T1000 (cell line): ENCODE measurements at places on chromosomes 5 and 9.

DNA sequence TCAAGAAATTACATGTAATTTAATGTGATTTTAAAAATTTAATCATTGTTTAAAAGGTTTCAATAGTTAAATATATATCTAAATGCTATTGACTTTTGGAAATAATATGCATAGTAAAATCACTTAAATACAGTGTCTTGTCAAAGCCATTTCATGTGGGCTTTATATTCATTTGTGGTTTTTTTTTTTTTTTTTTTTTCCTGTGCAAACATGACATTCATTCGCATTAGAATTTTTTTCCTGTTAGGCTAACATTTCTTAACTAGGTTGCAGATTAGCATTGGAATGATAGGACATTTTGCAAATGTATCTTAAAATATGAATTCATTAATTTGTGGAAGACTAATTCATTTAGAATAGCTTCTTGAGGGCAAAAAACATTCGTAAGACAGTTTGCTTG lies 149.8 kb downstream of the PBX3 start:
- DNase-seq, result no peak

- DNase-seq, result no peak
Observed at GRCh38 chr5:90777959-90778358, 219.4 kb downstream of the ADGRV1 start.

GRCh38 chr9:73200694-73201452 lies 49.2 kb downstream of the ANXA1 start:
- DNase-seq, result no peak

DNA sequence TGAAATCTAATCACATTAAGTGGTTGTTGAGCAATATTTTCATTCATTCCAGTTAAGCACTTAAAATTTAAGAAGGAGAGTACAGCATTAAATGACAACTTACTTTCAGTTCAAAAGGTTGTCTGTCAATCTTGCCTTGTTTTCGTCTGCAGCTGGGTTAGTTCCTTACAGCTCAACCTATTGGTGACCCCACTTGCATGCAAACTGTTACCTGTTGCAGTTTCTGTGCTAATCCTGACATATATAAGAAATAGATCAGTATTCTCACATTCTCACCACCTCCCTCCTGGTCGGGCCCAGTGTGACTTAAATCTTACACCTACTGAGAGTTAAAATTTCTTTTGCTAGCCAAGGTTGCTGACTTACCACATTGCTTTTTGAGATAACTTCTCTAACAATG lies 191.8 kb upstream of the SMC2 start:
- DNase-seq, result no peak

- DNase-seq, result no peak
Observed at GRCh38 chr9:36592801-36593583, 20.3 kb downstream of the MELK start.

GRCh38 chr9:971901-972500 lies 4.5 kb upstream of the DMRT3 start:
- no peak for DNase-seq

DNA sequence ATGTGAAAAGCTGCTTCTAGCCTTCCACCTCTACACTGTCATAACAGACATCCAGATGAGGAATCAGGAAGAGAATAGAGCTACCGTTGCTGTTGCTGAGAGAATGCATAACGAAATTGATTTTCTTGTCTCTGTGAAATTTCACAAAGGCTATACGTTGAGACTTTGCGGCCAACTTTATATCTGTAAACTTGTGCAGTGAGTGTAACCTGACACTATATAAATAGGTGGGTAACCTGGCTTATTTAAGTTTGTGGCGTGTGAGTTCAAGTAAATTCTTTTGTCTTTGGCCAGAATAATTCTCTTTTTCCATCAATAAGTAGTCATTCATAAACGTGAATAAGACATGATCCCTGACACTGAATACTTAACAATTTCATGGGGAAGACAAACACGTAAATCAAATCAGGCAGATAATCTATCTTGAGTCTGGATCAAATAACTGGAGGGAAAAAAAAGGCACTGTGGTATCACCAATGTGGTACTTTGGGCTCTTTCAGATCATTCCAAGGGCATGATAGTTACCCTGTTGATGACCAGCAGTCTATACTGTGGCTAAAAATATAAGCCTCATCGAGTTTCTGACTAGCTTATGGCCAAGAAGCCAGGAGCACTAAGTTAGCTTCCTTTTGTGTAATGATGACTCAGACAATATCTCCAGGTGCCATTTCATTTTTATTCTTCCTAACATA lies 98.2 kb upstream of the RASA1 start:
- no peak for DNase-seq

DNA sequence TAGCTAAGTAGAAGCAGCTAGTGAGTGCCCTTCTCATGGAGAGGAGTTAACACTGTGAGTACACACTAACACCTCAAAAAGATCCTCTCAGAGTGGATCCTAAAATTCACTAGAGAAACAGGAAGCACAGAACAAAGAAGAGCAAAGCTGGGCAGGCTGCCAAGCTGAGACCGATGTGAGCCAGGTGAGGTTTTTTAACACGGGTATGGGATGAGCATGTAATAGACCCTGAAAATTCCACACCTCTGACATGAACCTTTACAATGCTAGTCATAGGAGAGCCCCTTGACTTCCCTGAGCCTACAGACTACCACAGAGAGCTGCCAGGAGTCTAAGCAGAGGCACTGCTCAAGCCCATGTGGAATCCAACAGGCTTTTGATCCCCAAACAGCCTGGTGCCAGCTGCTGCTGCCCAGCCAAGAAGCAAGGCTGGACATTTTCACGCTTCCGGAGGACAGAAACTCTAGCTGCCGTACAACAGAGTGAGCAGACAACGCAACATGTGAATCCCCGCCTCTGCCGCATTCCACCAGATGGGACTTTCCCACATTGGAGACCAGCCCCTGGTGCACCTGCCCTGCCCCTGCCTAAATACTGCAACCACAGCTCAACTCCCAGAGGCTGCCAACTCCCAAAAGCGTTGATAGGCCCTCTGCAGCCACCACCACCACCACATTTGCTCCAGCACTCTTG lies 280.8 kb downstream of the CDH10 start:
- DNase-seq, result no peak

DNA sequence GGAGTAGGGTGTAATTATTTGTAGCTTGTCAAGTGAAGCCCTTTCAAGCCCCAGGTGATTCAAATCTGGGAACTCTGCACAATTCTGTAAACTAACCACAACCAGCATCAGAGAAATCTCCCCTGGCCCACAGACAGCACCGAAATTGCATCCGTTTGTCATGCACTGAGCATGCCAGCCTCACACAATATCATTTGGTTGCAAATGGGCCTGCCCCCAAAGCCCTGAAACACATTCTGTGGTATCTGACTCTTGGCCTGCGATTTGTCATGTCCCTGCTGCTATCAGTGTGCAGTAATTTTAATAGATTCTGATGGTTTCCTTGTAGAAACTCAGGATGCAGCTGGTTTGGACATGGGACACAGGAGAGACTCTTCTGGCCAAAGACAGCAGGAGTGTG lies 35.3 kb downstream of the SNX24 start:
- no peak for DNase-seq

- no peak for DNase-seq
Observed at GRCh38 chr5:97075649-97076048, 66.8 kb downstream of the LIX1 start.

GRCh38 chr9:26706223-26706622 lies 186.4 kb downstream of the CAAP1 start:
- no peak for DNase-seq

GRCh38 chr9:126939821-126940221 lies 25.2 kb downstream of the RALGPS1 start:
- no peak for DNase-seq

DNA sequence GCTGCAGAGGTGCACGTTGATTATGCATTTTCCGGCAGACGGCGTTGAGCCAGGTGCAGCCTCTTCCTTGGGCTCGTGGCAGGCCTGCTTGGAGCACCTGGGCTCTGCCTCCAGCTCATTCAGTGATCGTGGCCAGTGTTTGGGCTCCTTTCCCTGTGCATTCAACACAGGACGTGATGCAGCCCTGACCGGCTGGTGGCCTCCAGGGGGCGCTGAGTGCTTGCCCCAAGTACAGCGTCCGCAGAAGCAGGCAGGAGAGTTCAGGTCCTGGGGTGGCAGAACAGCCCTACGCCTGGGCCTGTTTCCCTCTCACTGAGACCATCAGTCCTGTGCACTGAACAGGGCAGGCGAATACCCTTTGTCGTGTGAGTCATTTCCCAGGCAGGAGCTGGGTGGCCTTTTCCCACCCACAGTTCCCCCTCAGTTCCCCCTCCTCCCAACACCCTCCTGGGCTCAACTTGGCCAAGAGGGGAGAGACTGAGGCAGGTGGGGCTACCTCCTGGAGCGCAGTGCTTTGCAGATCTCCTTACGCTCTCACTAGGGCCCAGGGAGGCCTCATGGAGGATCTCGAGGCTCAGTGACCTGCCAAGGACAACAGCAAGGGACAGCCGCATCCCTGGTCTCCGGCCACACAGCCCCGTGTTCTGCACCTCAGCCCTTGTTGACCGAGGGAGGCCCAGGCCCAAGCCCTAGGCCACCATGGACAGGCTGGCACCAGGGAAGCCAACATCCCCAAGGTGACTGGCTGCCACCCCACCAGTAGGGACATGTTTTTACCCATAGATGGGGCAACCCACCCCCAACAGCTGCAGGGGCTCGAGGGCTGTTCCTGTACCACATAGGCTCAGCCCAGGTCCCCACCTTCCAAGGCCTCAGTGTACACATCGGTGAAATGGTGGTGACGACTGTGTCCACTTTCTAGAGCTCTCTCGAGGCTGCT lies 52.9 kb downstream of the LRSAM1 start:
- peak; percentile 39 for DNase-seq

- DNase-seq, result no peak
Observed at GRCh38 chr5:112915831-112916230, 6.2 kb downstream of the REEP5 start.
